ENCODE measurements at places on chromosomes 1 and 21.

DNA sequence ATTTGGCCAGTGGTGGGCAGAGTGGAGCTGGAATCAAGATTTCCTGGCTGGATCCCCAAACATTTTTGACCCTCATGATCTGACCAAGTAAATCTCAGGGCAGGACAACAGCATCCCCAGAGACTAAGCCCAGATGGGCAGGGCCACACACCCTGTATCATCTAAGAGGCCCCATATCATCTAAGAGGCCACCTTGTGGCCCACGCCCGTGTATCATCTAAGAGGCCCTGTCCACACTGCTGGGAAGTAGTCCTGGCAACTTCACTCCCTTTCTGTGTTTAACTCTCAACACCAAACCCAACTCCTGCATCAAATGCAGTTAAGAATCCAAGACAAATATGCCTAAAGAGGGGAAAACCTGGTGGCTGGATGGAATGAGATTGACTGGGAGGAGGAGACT, 81.6 kb upstream of the SSX2IP start:
- no peak for DNase-seq

GRCh38 chr1:96634883-96635282, 86.7 kb upstream of the PTBP2 start:
- DNase-seq: no peak

- DNase-seq: no peak
Observed at GRCh38 chr1:213720032-213720431, 267.7 kb upstream of the PROX1 start.

DNA sequence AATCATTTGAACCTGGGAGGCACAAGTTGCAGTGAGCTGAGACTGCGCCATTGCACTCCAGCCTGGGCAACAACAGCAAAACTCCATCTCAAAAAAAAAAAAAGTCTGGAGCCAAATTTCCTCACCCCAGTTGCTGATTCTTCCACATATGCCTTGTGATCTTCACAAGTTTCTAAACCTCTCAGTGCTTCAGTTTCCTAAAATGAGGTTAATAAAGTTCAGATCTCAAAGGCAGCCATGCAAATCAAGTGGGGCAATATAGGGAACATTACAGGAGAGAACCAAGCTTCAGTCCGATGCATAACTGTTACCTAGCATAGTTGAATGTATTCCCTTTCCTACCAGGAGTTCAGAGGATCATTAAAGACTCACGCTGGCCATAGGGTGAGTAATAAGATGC, 4.8 kb downstream of the ITLN1 start:
- DNase-seq: no peak

- DNase-seq: no peak
Observed at GRCh38 chr1:167145965-167146364, 52.1 kb downstream of the STYXL2 start.

DNA sequence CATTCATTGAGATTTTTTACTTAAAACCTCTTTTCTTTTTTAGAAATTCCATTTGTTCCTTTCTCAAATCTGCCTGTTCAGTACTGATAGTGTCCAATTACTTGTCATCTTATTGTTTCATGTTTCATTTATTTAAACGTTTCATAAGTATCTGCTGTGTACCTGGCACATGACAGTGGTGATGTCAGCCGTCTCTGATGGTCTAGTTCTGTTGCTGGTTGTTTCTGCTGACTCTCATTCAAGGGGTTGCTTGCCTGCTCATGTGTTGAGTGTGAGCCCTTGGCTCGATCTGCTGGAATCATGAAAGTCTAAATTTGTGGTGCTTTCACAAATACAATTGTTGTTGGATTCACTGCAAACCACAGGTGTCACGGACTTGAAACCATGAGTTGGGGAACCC, 25.5 kb upstream of the C2CD2 start:
- DNase-seq: no peak

DNA sequence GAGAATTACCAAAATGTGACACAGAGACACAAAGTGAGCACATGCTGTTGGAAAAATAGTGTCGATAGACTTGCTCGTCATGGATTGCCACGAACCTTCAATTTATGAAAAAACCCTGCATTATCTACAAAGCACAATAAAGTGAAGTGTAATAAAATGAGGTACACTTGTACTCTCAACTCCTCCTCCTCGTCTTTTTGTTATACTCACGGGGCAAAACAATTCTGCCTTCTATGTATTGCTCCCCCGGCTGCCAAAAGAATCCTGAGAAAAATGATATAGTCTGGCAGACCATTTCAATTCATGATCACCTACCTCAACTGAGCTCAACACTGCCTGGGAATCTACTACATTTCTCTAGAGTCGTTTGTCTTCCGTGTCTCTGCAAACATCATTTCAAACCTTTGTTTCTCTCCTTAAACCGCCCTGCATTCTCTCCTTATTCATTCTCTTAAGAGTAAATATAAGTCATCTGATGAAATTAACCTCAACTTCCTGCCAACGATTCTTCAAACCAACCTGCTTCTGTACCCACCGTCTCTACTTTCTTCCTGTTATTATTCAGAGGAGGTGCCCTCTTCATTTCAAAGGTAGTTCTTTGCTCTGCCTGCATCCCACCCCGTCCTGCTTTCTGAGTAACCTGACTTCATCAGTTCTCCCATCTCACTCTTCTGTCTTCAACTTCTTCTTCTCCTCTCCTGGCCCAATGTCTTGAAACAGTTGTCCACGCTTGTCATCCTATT, 12.9 kb upstream of the IL19 start:
- DNase-seq: no peak

- DNase-seq: no peak
Observed at GRCh38 chr1:229637746-229638145, 11.7 kb downstream of the URB2 start.

- DNase-seq: no peak
Observed at GRCh38 chr1:52182874-52183400, 41.0 kb downstream of the ZFYVE9 start.

GRCh38 chr1:32703479-32704291, 1.1 kb upstream of the SYNC start:
- DNase-seq: no peak

- DNase-seq: no peak
Observed at GRCh38 chr21:34687745-34688144, 19.0 kb downstream of the CLIC6 start.

- no peak for DNase-seq
Observed at GRCh38 chr1:154406572-154406879, 1.4 kb downstream of the IL6R start.

DNA sequence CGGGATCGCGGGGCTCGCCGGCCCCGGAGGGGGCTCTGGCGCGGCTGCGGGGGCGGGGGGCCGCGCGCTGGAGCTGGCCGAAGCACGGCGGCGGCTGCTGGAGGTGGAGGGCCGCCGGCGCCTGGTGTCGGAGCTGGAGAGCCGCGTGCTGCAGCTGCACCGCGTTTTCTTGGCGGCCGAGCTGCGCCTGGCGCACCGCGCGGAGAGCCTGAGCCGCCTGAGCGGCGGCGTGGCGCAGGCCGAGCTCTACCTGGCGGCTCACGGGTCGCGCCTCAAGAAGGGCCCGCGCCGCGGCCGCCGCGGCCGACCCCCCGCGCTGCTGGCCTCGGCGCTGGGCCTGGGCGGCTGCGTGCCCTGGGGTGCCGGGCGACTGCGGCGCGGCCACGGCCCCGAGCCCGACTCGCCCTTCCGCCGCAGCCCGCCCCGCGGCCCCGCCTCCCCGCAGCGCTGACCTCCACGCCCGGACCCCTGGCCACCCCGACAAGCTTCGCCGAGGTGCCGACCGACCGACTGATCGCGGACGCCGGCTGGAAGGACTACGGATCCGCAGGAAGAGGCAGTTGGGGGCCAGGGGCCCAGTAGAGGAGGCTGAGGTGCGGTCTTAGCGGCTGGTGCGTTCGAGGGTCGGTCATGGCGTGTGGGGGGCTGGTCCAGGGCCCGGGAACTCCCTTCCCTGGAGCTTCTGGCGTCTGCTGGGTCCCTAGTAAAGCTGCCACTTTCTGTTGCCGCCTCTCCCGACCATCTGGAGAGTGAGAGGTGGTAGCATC, 711 bp downstream of the TRNP1 start:
- DNase-seq: no peak

- no peak for DNase-seq
Observed at GRCh38 chr1:26828411-26828991, 2.0 kb downstream of the ZDHHC18 start.

DNA sequence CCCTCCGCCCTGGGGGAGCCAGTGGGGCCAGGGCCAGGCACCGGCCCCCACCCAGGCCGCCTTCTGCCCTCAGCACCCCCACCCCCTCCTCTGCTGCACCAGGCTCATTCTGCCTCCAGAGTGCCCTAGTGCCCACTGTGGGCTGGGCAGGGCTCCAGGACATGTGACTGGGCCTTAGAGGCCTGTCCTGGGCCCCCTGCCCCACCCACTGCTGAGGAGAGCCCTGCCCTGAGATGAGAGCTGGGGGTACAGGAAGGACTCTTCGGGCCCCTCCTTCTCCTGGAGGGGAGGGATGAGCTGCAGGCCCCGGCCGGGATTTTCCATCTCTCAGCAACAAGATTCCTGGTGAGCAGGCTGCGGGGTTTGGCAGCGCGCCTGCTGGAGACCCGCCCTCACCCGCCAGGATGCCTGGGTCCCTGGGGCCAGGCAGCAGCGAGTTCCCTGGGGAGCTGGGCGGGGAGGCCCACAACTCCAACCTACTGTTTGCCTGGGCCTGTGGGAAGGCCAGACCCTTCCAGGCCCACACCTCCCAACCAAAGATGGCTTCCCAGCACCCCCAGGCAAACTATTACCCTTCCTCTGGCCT, 14.0 kb downstream of the AHDC1 start:
- DNase-seq: no peak

DNA sequence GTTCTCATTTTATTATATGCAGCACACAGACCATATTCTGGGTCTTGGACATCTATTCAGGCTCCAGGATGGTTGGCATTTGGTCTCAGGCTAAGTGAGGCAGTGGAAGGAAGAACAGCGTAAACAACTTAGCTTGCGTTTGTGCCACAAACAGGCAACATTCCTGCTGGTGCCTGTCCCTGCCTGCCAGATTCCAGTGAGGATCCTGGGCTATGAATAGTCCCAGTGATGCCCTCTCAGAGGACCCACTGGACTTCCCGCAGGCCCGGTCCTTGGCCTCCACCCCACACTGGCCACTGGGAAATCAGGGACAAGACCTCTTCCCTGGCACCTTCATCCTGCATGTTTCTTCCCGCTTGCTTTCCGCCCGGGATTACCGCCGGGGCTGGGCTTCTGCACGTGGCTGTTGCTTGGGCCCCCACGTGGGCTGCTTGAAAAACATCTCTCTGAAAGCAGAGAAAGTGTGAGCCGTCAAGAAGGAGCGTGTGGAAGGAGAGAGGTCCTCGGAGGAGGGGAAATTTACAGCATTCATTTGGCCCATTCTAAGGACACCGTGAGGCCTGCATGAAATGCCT, 145.1 kb upstream of the WNT4 start:
- DNase-seq: no peak

DNA sequence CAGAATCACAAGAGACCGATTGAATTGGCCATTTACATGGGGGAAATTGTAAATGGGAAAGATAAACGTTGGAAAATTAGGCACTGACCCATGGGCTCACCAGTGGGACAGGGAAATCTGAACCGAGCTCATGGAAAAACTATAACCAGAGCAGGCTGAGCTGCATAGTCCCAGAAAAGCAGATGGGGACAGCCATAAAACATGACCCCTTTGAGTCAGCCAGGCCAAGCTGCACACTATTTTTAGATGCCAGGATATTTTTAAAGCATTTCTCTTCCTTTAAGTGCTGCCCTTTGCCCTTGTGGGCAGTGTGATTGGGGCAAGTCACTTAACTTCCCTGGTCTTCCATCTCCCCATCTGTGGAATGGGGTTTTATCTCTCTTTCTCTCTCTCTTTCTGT, 184.1 kb downstream of the FOXD2 start:
- no peak for DNase-seq

- no peak for DNase-seq
Observed at GRCh38 chr1:231643071-231643934, 16.7 kb downstream of the DISC1 start.

DNA sequence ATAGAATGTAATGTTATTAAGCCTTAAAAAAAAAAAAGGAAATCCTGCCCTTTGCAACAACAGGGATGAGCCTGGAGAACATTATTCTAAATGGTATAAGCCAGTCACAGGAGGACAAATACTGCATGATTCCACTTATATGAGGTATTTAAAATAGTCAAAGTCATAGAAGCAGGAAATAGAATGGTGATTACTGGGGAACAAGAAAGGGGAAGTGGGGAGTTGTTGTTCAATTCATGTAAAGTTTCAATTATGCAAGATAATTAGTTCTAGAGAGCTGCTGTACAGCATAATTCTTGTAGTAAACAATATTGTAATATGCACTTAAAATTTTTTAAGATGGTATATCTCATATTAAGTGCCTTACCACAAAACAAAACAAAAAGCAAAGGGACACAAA, 13.2 kb downstream of the FCER1A start:
- no peak for DNase-seq

DNA sequence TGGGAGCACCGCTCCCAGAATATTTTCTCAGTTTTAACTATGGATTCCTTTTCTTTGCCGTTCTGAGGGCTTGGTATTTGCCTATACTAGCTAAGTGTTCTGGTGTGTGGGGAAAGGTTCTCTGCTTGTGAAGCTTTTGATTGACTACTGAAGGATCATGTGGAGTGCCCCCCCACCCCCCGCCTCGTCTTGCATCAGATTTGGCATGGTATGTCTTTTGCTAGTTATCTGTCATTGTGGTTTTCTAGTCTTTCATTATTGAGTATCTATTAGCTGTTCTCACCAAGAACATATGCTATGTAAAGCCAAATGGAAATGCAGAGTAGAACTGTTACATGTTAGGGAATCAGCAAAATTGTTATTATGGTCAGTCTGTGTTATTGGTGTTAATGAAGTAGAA, 58.3 kb downstream of the MACF1 start:
- DNase-seq: no peak

DNA sequence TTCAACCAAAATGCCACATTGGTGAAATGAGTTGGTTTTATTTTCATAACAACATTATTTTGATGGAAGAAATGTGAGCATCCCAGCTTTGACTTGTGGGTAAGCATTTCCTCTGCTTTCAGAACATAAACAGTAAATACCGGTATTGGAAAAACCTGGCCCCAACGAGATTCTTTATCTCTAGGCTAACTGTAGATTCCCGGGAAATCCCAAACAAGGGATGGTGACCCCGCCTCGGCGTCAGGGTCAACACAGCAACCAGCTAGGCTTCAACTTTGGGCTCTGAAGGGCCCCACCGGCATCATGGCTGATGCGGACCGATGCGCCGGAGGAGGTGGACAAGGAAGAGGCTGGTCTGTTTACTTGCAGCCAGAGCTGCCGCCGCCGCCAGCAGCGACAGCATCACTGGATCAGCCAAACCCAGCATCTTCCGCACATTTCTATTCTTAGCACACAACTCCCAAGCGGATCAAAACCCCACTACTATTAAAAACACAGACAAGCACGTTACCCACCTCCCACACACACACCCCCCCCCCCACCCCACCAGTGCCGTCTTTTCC, 1.1 kb downstream of the AKT3 start:
- no peak for DNase-seq

GRCh38 chr1:183303901-183304300, 114.3 kb downstream of the NMNAT2 start:
- no peak for DNase-seq

- DNase-seq: peak; percentile 73
Observed at GRCh38 chr1:15424146-15424667, 14.0 kb upstream of the CTRC start.

- no peak for DNase-seq
Observed at GRCh38 chr21:26117324-26117971, 53.1 kb downstream of the APP start.

- no peak for DNase-seq
Observed at GRCh38 chr1:7721940-7722669, 49.0 kb upstream of the VAMP3 start.
